ENCODE measurements at places on chromosomes 12 and 14. TPM values are rescaled to one million over a fixed set of nuclear protein-coding genes. Genes with fewer than 3 reads are reported as not detected.

Gene ETV6
- 15.9 TPM for polyA plus RNA-seq

GRCh38 chr12:122063694-122064024 is 14.9 kb upstream of the MLXIP start:
- no peak overlapping the region for H3K4me3 ChIP-seq
- H3K4me1 ChIP-seq: peaks cover 37% of the 10 kb centered on the region
- peak overlapping the region; percentile 60 for H3K27ac ChIP-seq
- no peak for DNase-seq

GRCh38 chr12:106715582-106715981 is 58.9 kb upstream of the RIC8B start:
- no peaks in the 10 kb centered on the region for H3K4me1 ChIP-seq
- DNase-seq: no peak
- no peaks in the 10 kb centered on the region for H3K36me3 ChIP-seq
- no peak overlapping the region for H3K4me3 ChIP-seq

GRCh38 chr12:131432532-131433260 is 278.2 kb upstream of the SFSWAP start:
- no peak overlapping the region for H3K4me3 ChIP-seq
- H3K27ac ChIP-seq: no peak overlapping the region
- H3K4me1 ChIP-seq: no peaks in the 10 kb centered on the region

DNA sequence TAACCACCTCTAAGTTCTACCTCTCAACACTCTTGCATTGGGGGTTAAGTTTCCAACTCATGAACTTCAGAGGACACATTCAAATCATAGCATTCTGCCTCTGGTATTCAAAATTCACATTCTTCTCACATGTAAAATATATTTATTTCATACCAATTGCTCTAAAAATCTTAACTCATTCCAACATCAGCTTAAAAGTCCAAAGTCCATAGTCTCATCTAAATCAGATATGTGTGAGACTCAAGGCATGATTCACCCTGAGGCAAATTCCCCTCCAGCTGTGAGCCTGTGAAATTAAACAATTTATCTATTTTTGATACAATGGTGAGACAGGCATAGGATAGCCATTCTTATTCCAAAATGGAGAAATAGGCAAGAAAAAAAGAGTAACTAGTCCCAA is 214.0 kb downstream of the RGS6 start:
- H3K4me3 ChIP-seq: no peak overlapping the region
- no peak overlapping the region for H3K27ac ChIP-seq
- H3K4me1 ChIP-seq: no peaks in the 10 kb centered on the region
- no peak for DNase-seq

DNA sequence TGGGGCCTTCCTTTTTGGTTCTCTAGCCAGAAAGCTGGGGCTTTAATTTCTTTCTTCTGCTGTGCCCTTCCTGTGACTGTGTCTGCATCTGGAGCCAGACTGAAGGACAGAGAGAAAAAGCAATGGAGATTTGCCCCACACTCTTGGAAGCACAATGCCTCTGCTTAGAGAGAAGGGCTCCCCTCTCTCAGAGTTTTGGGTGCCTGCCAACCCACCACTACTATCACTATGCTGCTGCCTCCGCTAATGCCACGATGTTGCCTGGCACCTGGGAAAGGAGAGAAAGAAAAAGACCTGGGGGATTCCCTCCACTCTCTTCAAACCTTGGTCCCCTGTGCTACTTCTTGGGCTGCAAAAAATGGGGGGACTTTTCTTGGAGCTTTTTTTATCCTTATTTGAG is 52.6 kb downstream of the TMEM260 start:
- H3K27me3 ChIP-seq: no peaks in the 10 kb centered on the region
- H3K4me1 ChIP-seq: no peaks in the 10 kb centered on the region

GRCh38 chr14:100015251-100015655 is 50.0 kb upstream of the EVL start:
- H3K36me3 ChIP-seq: no peaks in the 10 kb centered on the region
- H3K27me3 ChIP-seq: no peaks in the 10 kb centered on the region
- peak; percentile 52 for DNase-seq
- H3K27ac ChIP-seq: no peak overlapping the region
- H3K4me3 ChIP-seq: no peak overlapping the region

DNA sequence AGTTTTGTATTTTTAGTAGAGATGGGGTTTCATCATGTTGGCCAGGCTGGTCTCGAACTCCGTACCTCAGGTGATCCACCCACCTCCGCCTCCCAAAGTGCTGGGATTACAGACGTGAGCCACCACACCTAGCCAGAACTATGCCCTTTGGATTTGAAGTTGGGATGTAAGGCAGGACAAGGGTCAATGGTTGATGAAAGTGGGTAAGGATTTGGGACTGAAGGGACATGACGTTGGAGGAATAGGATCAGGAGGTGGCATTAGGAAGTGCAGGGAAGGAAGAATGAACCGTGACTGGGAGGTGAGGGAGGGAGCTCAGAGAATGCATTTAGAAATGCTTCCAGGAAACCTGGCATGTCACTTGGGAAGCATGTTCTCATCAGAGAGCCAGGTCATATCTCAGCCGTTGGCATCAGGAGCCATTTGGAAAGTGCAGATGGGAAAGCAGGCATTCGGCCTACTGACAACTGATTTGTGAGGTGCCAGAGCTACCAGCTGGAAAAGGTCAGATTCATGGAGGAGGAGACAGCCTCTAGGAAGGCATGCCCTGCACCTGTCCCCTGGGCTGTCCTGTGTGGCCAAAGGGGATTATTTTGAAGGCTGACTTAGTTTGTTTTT is 2.2 kb downstream of the CRADD start:
- H3K27ac ChIP-seq: no peak overlapping the region
- peaks cover 10% of the 10 kb centered on the region for H3K4me1 ChIP-seq
- H3K4me3 ChIP-seq: no peak overlapping the region
- H3K27me3 ChIP-seq: no peaks in the 10 kb centered on the region

DNA sequence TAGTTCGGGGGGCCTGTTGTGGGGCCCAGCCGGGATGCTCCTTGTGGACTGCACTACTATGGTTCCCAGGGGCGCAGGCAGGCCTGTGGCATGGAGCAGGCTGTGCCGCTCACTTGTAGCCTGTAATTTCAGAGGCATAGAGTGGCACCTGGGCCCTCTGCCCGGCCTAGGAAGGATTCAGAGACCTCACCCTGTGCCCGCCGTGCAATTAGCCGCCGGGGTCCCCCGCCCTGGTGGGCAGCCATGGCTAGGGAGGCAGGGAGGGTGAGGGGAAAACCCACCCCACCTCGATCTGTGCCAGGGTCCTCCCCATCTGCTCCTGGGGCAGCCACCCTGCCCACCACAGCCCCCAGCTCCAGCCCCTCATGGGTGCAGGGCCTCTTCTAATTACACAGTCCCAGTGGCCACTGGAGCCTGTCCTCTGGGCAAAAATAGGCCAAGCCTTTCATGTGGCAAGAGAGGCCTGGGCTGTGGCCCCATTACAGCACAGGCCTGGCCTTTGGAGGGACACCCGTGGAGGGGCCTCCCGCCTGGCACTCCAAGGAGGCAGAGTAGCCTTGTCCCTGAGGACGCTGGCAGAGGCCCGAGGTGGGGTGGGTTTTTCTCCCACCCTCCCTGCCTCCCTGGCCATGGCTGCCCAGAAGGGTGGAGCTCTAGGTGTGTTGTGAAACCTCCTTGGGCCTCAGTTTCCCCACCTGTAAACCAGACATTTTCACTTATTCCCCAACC is 5.3 kb upstream of the TMEM119 start:
- H3K36me3 ChIP-seq: no peaks in the 10 kb centered on the region
- DNase-seq: no peak
- H3K27me3 ChIP-seq: no peaks in the 10 kb centered on the region
- no peaks in the 10 kb centered on the region for H3K4me1 ChIP-seq
- H3K4me3 ChIP-seq: no peak overlapping the region

DNA sequence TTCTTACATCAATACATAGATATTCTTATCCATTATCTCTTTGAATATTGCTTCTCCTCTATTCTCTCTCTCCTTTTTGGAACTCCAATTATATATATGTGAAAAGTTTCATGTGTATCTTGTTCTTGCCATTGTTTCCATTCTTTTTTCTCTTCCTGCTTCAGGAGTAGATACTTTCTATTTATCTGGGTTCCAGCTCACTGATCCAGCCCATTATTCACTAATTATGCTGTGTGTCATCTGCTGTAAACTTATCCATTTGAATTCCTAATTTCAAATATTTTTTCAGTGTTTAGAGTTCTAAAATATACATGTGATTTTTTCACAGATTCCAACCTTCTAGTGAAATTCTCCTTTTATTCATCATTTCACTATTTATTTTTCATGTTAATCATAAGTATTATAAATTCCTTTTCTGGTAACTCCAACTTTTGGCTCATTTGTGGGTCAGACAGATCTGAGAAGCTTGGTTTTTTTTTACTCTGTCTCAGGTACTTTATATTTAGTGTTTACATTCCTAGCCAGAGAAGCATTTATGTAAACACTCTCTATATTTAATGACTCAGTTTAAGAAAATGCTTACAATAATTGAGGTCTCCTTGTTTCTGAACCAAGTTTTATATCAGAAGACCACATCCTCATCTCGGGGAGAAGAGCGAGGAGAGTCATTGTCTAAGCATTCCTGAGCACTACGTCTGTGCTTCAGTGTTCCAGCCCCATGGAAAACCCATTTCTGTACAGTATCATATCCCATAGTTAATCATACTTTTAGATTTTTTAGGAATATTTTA is 15.9 kb upstream of the AMIGO2 start:
- H3K27ac ChIP-seq: peak overlapping the region; percentile 4
- no peaks in the 10 kb centered on the region for H3K27me3 ChIP-seq
- peaks cover 13% of the 10 kb centered on the region for H3K4me1 ChIP-seq
- peak; percentile 43 for DNase-seq
- no peaks in the 10 kb centered on the region for H3K36me3 ChIP-seq
- H3K4me3 ChIP-seq: no peak overlapping the region

GRCh38 chr14:79473651-79474050 is 737.7 kb downstream of the DIO2 start:
- H3K36me3 ChIP-seq: no peaks in the 10 kb centered on the region
- H3K27ac ChIP-seq: no peak overlapping the region
- H3K27me3 ChIP-seq: no peaks in the 10 kb centered on the region
- no peak overlapping the region for H3K4me3 ChIP-seq
- no peaks in the 10 kb centered on the region for H3K4me1 ChIP-seq
- no peak for DNase-seq

GRCh38 chr14:37122288-37122687 is 50.1 kb downstream of the SLC25A21 start:
- no peaks in the 10 kb centered on the region for H3K27me3 ChIP-seq
- H3K36me3 ChIP-seq: no peaks in the 10 kb centered on the region
- no peak overlapping the region for H3K4me3 ChIP-seq
- H3K4me1 ChIP-seq: peaks cover 13% of the 10 kb centered on the region
- DNase-seq: peak; percentile 85

GRCh38 chr12:553216-554000 is 93.7 kb downstream of the B4GALNT3 start:
- H3K36me3 ChIP-seq: no peaks in the 10 kb centered on the region
- H3K4me3 ChIP-seq: no peak overlapping the region
- H3K4me1 ChIP-seq: no peaks in the 10 kb centered on the region
